Activated CD4-positive, alpha-beta T cell treated with anti-CD3 and anti-CD28 coated beads for 24 hours (primary cell): ENCODE measurements at places on chromosomes 16 and 17.

- no peak for DNase-seq
Observed at GRCh38 chr16:85765211-85765610, 14.3 kb upstream of the C16orf74 start.

GRCh38 chr16:89629827-89630610 lies 16.6 kb downstream of the DPEP1 start:
- DNase-seq: no peak

DNA sequence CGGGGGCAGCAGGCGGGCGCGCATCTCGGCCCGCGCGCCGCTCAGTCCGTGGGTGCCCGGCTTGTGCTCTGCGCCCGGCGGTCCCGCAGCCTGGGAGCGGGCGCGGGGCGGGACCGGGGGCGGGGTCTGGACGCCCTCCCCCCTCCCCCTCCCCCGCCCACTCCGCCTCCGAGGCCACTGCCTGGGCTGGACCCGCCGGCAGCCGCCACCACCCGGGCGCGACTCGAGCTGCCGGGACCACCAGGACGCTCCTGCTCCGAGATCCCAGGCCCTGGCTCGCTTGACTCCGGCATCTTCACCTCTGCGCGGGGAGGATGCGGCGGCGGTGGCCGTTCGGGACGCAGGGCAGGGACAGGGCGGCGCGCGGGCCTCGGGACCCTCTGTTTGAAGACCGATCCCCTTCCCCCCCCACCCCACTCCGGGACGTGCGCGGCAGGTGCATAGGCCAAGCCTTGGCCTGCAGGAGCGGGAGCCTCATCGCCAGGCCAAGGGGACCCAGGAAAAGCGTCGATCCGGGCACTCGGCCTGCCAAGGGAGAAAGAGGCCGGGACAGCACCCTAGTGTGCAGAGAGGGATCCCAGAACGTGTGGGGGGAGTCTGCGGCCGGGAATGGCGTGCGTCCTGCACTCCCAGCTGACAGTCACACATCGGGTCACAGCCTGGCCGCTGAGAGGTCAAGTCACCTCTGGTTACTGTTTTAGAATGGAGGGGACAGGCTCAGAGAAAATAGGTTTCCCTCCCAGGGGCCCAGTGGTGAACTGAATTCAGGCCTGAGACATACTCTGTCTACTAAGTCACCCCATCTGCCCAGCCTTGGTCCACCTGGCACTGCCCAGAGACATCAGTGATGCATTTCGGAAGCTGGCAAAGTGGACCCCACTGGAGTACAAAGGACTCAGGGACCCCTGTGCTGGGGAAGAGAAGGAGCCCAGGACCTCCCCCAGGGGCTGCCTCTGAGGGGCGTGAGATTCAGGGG lies at the start of gene HS3ST6:
TSS of gene HS3ST6 (minus strand) at position 65 of the 976 bp plus-strand sequence. CDS start 92 bp downstream, outside the sequence.
- DNase-seq: no peak

GRCh38 chr17:27771586-27771985 lies 28.7 kb downstream of the NOS2 start:
- DNase-seq: no peak

GRCh38 chr16:70253291-70254106 lies 1.8 kb upstream of the EXOSC6 start:
- no peak for DNase-seq

DNA sequence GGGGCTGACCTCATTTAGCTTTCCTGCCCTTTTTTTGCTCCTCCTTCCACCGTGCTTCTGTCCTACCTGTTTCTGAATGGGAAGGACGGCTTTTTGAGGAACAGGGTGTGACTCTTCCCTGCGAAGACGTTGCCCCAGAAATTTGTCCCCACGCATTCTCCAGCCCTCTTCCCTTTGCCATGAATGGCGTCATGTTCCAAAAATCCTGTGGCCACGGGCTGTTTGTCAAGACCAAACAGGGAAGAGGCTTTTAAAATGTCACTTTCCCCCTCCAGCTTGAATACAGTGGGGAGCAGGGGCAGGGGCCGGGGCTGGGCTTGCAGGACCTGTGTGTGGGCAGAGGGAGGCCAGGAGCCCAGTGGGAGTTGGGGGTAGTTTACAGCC lies 13.9 kb downstream of the MPRIP start:
- no peak for DNase-seq

DNA sequence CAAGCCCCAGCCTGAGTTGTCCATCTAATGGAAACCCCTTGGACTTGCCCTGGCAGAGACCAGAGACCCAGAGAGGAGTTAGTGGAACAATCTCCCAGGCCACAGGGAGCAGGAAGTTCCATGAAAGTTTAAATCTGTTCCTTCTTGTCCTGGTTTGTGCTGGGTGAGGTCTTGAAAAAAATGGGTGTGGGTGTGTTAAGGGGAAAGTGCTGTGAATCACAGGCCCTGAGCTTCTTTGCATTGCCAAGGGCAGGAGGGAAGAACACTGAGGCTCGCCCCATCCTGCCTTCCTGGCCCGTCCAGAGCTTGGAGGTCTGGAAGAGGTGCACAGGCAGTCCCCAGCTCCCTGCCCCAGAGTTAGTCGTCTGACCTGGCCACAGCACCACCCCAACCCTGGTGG lies 2.3 kb downstream of the ADORA2B start:
- DNase-seq: no peak

GRCh38 chr17:20010099-20010863 lies 1.1 kb downstream of the SPECC1 start:
- DNase-seq: no peak

GRCh38 chr17:56697190-56697589 lies 103.7 kb downstream of the NOG start:
- no peak for DNase-seq

DNA sequence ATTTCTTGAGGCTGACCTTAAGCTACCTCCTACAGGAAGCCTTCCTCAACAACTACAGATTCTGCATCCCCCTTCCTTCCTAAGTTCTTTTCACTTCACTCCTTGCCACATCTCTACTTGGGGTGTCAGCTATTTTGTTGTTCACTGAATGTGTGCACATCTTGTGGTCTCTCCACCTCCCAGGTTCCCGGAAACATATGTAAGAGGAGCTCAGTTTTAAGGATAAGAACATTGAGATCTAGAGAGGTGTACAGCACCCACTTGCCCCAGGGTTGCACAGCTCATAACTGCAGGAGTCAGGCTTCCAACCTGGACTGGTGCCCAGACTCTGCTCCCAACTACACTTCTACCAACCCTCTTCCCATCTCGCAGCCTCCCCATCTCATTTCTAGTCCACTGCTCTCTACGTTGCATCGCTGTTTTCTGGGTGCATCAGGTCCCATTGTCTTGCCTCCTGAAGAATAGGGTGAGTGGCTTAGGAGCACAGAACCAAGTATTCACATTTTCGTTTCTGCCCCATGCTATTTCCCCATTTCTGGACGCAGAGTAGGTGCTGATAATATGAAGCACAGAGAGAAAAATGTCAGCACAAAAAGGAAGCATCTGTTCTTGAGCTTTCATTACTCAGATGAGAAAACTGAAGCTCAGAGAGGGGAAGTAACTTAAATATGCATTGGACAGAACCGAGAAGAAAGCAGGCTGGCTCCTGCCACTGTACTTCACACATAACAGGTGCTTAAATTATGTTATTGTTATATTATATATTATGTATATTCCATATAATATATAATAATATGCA lies 292.0 kb upstream of the CCL2 start:
- DNase-seq: no peak

DNA sequence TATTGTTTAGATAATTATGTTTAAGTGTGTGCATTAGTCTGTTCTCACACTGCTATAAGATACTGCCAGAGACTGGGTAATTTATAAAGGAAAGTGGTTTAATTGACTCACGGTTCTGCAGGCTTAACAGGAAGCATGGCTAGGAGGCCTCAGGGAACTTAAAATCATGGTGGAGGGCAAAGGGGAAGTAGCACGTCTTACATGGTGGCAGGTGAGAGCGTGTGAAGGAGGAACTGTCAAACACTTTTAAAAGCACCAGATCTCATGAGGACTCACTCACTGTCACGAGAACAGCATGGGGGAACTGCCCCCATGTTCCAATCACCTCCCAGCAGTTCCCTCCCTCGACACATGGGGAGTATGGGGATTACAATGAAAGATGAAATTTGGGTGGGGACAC lies 203.5 kb upstream of the GOT2 start:
- no peak for DNase-seq

DNA sequence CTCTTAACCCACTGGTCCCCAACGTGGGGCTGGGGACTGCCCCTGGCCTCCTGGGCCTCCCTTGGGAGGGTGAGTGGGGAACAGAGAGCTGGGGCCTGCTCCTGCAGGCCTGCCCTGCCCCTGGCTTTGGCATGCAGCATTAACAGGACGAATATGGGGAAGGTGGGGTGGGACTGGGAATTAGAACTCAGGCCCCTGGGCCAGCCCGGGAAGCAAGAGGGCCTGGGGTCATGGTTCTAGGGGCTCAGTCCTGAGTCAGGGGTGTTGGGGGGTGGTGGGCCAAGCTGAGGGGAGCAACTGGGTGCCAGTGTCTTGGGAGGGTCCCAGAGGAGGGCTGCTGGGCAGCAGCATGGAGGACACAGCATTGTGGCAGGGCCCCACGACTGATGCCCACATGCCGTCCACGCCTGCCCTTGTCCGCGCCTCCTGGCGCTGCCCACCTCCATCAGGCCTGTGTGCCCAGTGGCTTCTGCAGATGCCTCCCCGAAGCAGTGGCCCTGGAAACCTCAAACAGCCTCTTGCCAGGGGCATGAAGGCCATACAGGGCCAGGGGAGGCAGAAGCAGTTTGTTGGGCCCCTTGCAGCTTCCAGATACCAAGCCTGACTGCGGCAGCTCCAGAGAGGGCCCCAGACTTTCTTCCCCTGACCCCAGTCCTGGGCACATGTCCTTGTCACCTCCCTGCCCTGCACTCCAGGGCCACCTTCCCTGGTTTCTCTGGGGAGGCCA lies 4.8 kb downstream of the MAP2K3 start:
- DNase-seq: no peak

GRCh38 chr16:1080801-1081733 lies 8.5 kb downstream of the SSTR5 start:
- no peak for DNase-seq

DNA sequence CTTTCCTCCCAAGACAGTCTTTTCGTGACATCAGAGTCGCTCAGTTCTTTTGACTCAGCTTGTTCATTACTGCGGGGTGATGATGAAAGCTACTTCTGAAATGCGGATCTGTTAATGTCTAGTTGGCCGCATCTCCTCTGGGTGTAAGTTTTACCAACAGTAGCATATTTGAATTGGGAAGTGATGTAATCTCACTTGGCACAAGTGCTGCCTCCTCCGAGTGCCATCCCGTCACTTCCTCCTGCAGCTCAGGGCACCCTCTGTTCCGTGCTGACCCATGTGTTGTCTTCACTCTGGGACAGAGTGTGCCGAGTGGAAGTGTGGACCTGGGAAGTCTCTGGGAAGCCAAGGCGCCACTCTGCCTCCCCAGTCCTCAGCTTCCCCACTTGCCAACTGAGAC lies 8.9 kb downstream of the ADAD2 start:
- DNase-seq: no peak

GRCh38 chr17:18946536-18946935 lies 5.4 kb upstream of the SLC5A10 start:
- DNase-seq: no peak

- no peak for DNase-seq
Observed at GRCh38 chr16:55662644-55663031, 6.8 kb downstream of the SLC6A2 start.

DNA sequence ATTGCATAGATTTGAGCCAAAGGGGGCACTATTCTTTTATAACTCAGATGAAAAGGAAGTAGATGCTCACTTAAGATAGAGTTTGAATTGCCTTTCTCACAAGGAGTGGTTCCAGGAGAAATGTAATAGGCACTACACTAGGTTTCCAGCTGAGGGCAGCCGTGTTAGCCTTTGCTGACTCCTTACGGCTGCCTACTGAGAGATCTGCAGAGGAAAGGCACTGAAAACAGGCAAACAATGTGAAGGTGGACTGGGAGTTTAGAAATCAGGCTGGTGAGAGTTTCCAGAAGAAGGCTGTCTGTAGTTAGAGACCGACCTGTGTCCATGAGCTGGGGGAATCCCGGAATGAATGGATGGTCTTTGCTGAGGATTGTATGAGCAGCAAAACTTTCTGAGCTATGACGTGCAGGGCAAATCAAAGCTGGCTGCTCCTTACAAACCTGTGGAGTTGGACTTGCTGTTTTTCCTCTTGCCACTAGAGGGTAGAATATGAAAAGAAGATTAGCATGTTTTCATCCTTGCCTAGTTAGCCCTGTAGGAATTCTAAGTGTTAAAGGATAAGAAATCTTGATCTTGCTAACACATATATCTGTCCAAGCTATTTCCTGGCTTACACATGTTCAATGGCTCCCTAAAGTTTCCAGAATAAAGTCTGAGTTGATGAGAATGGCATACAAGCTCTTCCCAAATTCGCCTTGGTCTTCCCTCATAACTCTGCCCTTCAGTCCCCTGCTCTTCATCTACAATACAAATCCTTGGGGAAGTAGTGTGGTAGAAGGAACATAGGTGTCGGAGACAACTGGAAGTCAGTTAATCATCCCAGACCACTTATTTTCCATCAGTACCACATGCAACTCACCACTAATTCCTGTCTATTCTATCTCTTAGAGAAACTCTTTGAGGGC lies 20.1 kb upstream of the TAOK1 start:
- no peak for DNase-seq

- DNase-seq: no peak
Observed at GRCh38 chr17:16466407-16466806, 25.6 kb downstream of the LRRC75A start.

DNA sequence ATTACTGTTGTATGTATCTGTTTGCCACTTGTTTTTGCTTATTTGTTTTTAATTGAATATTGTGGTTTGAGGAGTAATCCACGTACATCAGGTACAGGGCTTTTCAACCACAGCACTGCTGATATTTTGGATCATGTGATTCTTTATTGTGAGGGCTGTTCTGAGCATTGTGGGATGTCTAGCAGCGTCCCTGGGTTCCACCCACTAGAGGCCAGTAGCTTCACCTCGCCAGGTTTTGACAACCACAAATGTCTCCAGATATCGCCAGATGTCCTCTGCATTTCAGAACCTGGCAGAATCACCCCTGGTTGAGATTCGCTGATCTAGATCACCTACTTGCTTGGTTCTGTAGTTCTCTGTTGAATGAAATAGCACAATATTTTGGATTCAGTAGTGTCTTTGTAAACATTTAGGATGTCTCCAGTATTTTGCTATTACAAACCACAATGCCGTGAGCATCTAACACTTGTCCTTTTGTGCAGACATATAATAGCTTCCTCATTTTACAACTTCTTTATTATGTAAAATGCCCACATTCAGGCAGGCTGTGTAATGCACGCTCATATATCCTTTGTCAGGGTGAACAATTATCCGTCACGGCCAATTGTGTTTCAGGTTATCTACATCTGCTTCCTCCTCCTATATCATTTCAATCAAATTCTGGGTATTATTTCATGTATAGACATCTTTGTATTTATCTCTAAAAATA lies 380.3 kb downstream of the SNX29 start:
- no peak for DNase-seq

GRCh38 chr17:6285486-6285885 lies 149.4 kb downstream of the AIPL1 start:
- DNase-seq: no peak

DNA sequence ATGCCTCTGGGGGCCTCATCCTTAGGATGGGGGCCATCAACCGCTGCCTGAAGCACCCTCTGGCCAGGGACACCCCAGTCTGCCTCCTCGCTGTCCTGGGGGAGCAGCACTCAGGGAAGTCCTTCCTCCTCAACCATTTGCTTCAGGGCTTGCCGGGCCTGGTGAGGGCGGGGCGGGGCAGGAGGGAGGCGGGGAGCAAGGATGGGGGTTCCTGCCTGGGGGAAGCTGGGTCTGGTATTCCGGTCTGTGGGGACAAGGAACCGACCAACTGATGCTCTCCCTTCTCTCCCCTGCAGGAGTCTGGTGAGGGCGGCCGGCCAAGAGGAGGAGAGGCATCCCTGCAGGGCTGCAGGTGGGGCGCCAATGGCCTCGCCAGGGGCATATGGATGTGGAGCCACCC lies 2.0 kb downstream of the RNF112 start:
- no peak for DNase-seq
